ENCODE measurements at places on chromosomes 1 and 21. TPM values are rescaled to one million over a fixed set of nuclear protein-coding genes. Genes with fewer than 3 reads are reported as not detected.

Gene CR1
- not detected for polyA plus RNA-seq

Gene ADAMTSL4
- 11.3 TPM for polyA plus RNA-seq

Gene CD84
- polyA plus RNA-seq = not detected

Gene CD101
- not detected for polyA plus RNA-seq

Gene RLF
- 3.4 TPM for polyA plus RNA-seq

Gene CD34
- polyA plus RNA-seq = 0.16 TPM
